T-cell (primary cell): ENCODE measurements at places on chromosomes 16 and 17. TPM values are rescaled to one million over a fixed set of nuclear protein-coding genes. Genes with fewer than 3 reads are reported as not detected.

Gene PLXDC1
- total RNA-seq: 13.9 TPM

Gene HOXB6
- total RNA-seq: 0.33 TPM

DNA sequence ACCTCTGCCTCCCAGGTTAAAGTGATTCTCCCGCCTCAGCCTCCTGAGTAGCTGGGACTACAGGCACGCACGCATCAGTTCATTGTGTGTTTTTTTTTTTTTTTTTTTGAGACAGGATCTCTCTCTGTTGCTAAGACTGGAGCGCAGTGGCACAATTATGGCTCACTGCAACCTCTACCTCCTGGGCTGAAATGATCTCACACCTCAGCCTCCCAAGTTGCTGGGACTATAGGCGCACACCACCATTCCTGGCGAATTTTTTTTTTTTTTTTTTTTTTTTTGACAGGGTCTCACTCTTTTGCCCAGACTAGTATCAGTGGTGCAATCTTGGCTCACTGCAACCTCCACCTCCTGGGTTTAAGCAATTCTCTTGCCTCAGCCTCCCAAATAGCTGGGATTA is 17.8 kb upstream of the RAPGEFL1 start:
- no peak overlapping the region for H3K27ac ChIP-seq
- no peak overlapping the region for H3K4me3 ChIP-seq
- no peak for DNase-seq
- H3K4me1 ChIP-seq: peaks cover 3% of the 10 kb centered on the region
- H3K36me3 ChIP-seq: peaks cover 53% of the 10 kb centered on the region

- H3K4me1 ChIP-seq: no peaks in the 10 kb centered on the region
- no peak for DNase-seq
- H3K27me3 ChIP-seq: peaks cover 9% of the 10 kb centered on the region
- no peak overlapping the region for H3K27ac ChIP-seq
- no peak overlapping the region for H3K4me3 ChIP-seq
Measured at GRCh38 chr17:62902531-62903220, 63.4 kb upstream of the TANC2 start.

DNA sequence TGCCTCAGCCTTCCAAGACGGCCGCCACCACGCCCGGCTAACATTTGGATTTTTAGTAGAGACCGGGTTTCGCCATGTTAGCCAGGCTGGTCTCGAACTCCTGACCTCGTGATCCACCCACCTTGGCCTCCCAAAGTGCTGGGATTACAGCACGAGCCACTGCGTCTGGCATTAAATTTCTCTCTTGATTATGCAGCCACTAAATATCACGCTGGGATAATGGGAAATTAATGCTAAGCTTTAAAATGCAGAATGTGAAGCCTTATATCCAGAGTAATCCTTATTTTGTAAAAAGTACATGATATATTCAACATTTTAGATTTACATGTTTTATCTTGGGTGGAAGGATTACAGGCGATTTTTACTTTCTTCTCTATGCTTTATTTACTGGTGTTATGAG is 89.2 kb downstream of the ANKRD11 start:
- H3K36me3 ChIP-seq: peaks cover 6% of the 10 kb centered on the region
- H3K4me1 ChIP-seq: peaks cover 86% of the 10 kb centered on the region
- H3K27me3 ChIP-seq: no peaks in the 10 kb centered on the region
- no peak for DNase-seq
- H3K27ac ChIP-seq: no peak overlapping the region

GRCh38 chr17:42431758-42432161 is 8.7 kb upstream of the CAVIN1 start:
- no peak overlapping the region for H3K4me3 ChIP-seq
- H3K36me3 ChIP-seq: no peaks in the 10 kb centered on the region
- no peaks in the 10 kb centered on the region for H3K27me3 ChIP-seq

DNA sequence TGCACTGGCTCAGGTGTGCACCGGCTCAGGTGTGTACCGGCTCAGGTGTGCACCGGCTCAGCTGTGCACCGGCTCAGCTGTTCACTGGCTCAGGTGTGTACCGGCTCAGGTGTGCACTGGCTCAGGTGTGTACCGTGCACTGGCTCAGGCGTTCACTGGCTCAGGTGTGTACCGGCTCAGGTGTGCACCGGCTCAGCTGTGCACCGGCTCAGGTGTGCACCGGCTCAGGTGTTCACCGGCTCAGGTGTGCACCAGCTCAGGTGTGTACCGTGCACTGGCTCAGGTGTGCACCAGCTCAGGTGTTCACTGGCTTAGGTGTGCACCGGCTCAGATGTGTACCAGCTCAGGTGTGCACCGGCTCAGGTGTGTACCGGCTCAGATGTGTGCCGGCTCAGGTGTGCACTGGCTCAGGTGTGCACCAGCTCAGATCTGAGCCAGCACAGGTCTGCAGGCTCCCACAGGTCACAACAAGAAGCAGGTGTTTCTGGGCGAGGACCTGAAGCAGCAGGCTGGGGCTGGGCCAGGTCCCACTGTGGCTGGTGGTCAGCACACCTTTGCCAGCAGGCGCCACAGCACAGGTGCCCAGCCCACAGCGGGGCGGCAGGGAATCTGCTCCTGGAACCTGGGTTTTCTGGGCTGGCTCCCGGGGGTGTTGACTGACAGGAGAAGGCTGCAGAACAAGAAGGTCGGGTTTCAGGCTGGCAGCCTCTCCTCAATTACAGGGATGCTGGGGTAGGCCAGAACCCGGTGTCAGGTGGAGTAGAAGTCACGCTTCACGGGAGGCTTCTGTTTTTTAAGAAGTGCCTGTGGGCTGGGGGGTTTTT is 17.2 kb downstream of the METRNL start:
- DNase-seq: no peak
- H3K4me1 ChIP-seq: no peaks in the 10 kb centered on the region
- no peaks in the 10 kb centered on the region for H3K27me3 ChIP-seq
- no peaks in the 10 kb centered on the region for H3K36me3 ChIP-seq
